ENCODE measurements at places on chromosomes 3 and 15. TPM values are rescaled to one million over a fixed set of nuclear protein-coding genes. Genes with fewer than 3 reads are reported as not detected.

- no peak for DNase-seq
Observed at GRCh38 chr3:197686899-197687298, 49.8 kb downstream of the RUBCN start.

DNA sequence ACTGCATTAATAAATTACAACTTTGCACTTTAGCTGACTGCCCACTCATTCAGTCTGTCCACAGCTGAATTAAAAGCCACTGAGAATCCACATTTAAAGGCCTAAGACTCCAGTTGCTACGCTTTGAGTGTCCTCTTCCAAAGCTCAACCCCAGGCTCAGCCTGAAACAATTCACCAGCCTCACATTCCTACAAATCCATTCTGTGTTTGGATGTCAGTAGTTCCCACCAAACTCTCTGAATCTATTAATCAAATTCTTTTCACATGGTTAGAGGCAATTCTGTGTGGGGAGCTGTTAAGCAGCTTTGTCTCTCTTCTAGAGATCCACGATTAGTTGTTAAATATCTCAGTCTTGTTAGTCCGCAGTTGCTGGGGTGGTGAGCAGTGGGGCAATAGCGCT lies 116.8 kb upstream of the UBE2E2 start:
- no peak for DNase-seq

- no peak for DNase-seq
Observed at GRCh38 chr3:50299638-50299928, 378 bp upstream of the HYAL3 start.

- no peak for DNase-seq
Observed at GRCh38 chr3:150675587-150675986, 28.1 kb downstream of the ERICH6 start.

DNA sequence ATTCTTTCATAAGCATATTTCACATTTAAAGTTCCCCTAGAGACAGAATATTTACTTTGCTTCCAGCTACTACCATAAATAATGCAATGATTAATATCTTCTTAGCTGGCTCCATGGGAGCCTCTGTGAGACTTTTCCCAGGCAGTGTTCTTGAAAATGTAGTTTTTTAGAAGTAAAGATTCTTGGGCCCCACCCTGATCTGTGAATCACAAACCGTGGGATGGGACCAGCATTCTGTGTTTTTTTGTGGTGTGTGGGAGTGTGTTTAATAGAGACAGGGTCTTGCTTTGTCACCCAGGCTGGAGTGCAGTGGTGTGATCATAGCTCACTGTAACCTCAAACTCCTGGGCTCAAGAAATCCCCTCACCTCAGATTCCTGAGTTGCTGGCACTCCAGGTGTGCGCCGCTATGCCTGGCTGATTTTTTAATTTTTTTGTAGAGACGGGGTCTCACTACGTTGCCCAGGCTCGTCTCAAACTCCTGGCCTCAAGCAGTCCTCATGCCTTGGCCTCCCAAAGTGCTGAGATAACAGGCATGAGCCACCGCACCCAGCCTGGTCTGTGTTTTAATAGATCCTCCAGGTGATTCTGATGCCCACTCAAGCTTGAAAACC lies 83.0 kb downstream of the KLHL25 start:
- no peak for DNase-seq

The TEX55 gene
- total RNA-seq: not detected

The ERICH6 gene
- total RNA-seq: not detected

All from H7 (cell line).